ENCODE measurements at places on chromosomes 12 and 14.

DNA sequence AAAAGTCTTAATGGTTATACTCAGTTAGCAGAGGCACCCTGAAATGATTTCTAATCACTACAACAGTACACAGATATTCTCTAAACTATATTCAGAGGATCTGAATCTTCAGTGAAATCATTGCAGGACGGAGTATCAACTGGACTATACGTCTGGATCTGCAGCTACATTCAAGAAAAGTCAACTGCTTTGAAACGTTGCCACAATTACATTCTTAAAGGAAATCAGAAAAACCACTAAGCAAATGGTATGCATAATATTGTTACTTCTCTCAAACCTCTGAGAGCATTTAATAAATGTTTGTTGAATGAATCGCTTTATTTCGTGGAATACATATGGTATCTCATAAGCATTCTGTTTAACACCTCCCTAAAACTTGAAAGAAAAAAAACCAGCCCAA, 67.4 kb downstream of the MED13L start:
- DNase-seq = no peak

DNA sequence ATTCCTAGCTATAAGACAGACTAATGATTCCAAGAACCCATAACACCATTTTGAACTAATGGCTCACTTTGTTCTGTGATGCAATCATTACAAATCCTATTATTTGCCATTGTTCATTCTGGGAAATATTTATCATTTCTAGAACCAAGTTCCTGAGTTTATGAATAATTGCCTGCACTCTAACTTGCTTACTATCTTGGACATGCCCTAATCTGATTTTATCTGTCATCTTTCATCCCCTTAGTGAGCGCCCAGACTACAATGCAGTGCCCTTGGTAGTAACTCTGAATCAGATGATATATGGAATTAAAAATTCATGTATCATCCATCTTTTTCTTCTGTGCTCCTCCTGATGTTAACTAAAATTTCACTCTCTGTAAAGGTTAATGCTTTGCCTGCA, 703.1 kb upstream of the MDGA2 start:
- DNase-seq = no peak

DNA sequence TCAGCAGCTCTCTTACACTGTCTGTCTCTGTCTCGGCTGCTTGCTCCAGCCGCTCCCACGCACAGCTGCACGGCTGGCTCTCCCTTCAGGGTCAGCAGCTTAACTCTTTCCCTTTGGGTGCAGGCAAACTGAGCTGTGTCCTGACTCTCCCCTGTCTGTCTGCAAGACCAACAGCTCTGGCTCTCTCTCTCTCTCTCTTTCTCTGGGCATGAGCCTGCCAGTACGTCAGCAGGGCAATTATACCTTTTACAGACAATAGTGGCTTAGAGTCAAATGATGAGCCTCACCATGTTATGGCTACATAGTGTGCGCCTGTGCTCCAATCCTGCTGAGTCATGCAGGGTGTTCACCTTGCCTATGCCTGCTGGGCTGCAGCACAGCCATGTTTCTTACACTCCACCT, 120.5 kb upstream of the DDHD1 start:
- no peak for DNase-seq

DNA sequence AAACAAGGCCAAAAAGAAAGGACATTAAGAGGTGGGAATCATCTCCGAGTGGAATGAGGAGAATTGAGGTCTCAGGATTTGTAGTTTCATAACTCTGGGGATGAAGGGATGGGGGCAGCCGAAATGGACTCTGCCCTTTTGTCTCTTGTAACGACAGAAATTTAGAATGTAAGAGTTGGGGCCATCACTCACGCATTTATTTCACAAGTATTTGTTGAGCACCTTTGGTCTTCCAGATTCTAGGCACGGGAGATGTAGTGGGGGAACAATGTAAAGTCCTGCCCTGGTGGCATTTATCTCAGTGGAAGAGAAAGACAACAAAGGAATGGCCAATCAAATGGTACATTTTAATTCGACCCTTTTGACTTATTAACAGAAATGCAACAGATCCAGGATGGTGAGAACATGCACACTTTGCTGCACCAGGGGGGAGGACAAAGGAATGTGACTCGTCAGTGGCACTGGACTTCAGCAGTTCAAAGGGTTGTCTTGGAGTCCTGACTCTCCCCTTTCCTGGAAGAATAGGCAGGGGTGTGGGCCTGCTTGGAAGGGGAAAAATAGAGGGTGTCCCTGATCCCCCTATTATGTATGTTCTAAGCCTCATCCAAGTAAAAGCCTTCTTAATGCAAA, 102.0 kb downstream of the TMEM30B start:
- no peak for DNase-seq

DNA sequence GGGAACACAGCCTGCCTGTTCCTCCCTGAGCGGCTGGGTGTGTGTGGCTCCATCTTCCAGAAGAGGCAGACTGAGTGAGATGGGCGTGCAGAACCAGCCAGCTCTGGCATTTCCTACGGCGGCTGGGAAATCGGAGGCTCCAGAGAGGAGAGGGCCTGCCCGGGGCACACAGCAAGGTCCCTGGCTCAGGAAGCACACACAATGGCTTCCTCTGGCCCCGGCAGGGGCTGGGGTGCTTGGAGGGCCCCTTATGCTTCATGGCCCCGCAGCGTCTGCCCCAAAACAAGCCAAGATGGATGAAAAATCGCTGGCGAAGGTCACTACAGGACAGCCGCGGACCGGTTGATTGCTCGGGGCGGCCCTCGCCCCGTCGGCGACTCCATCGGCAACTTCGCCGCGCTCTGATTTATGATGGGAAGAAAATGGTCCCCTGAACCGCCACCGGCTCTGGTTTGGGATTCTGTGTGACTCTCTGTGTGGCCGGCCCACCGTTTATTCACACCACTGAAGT, 191.5 kb upstream of the C14orf180 start:
- no peak for DNase-seq

GRCh38 chr12:102232446-102232845, 34.8 kb upstream of the PMCH start:
- no peak for DNase-seq

GRCh38 chr12:50252977-50253602, 30.2 kb downstream of the LIMA1 start:
- DNase-seq = no peak

GRCh38 chr14:103260629-103261124, 73.4 kb upstream of the EIF5 start:
- DNase-seq = no peak
